ENCODE measurements at places on chromosomes 7 and 10. TPM values are rescaled to one million over a fixed set of nuclear protein-coding genes. Genes with fewer than 3 reads are reported as not detected.

Gene EPHB6
- 0.02 TPM for total RNA-seq

Gene DNAJB9
- 24.0 TPM for total RNA-seq

Gene ECHDC3
- total RNA-seq, result not detected

- no peak for DNase-seq
Measured at GRCh38 chr7:74573512-74573911, 84.0 kb upstream of the GTF2I start.

DNA sequence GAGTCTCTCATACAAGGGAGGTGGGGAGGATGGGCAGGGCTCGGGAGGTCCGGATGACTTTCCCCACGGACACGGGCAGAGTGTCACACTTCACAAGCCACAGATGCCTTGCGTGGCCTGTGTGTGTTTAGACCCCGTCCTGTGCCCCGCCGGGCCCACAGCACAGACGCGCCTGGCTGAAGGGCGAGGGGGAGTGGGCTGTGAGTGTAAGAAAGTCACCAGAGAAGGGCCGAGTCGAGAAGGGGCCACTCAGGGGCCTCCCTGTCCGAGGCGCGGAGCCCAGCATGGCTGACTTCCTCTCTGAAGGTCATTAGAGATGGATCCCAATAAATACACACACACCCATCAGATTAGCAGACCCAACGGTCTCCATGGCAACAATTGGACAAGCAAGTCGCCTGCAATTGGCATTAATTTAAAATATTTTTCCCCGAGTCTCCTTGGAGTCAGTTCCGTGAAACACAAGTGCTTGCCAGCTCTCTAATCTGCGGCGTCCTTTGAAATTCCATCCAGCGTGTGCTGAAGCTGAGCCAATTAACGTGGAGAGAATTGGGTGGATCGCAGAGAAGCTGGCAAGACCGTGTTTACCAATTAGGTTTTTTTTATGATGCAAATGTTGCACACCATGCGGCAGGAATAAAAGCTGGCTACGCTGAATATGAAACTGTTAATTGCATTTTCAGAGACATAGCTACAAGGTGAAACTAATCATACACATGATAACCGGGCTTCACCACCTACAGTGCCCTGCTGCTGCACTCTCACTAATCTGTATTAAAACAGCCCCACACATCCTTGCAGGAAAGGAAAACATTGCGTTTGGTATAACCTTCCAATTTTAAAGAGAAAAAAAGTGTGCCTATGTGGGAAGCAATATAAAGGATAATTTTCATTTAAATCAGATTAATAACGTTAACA, 571.2 kb downstream of the PTPRN2 start:
- DNase-seq, result peak; percentile 15

DNA sequence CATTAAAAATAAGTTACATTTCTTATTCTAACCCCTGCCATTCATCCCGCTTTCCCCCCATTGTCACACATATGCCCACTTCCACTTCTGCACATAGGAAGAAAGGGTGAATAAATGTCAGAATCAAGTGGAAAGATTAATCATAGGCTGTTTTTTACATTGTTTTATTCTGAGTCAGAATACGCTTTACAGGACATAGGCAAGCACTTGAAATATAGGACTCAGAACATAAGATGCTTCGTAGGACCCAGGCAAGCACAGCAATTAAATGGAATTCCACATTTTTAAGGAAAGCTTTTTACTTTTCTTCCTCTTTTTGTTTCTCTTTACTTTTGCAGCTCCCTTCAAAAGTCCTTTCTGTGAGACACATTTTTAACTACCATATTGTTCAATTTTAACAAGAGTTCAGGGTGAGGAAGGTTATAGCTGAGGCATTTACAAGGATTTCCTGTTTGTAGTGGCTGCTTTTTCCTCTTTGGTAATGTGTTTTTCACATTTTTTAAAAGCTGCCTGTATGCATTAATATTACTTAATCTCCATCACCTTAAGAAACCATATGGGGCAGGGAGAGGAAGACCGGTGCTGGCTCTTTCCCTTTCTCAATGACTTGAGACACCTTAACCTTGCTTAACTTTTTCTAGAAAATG, 130.0 kb downstream of the TES start:
- peak; percentile 54 for DNase-seq

- DNase-seq, result no peak
Measured at GRCh38 chr10:4260483-4261124, 475.6 kb upstream of the KLF6 start.

DNA sequence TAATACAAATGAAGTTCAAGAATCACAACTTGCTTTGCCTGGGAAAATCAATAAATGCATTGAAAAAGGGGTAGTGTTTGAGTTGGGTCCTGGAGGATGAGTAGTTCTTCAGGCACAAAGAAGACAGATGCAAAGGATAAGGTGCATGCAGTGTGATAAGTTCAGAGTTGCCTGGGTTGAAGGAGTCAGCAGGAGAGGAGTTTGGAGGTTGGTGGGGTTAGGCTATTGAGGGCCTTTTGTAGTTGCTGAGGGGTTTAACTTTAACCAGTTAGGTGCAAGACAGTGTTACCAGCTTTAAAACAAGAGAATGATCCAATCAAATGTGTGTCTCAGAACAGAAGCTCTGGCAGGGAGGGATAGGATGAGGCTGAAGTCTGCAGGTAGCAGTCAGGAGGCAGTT, 44.3 kb upstream of the GLCCI1 start:
- DNase-seq, result no peak

- DNase-seq, result no peak
Measured at GRCh38 chr7:121755286-121755685, 117.7 kb upstream of the PTPRZ1 start.

GRCh38 chr7:156898938-156899337, 6.0 kb upstream of the LMBR1 start:
- peak; percentile 30 for DNase-seq

DNA sequence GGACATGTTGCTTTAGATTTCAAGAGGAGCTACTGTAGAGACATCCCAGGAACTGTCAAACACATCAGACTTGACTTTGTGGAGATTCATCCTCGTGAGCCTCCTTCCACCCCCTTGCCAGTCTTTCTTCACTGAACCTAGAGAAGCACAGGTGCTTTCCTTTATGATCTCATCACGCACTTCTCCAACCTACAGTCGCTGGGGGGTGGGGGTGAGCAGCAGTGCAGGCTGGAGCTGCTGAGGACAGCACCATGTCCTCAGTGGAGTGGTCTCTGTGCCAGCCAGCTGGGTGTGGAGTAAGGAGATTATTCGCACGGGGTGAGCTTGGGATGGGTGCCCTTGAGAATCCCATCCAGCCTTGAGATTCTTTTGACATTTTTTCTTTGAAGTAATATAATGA, 88.1 kb downstream of the VOPP1 start:
- no peak for DNase-seq

- DNase-seq, result no peak
Measured at GRCh38 chr10:112330607-112331160, 43.2 kb upstream of the ACSL5 start.

GRCh38 chr10:95798096-95798855, 42.3 kb downstream of the ENTPD1 start:
- no peak for DNase-seq

- no peak for DNase-seq
Measured at GRCh38 chr10:127735723-127736221, 1.2 kb upstream of the FOXI2 start.

GRCh38 chr10:88045096-88045495, 181.7 kb downstream of the PTEN start:
- no peak for DNase-seq

DNA sequence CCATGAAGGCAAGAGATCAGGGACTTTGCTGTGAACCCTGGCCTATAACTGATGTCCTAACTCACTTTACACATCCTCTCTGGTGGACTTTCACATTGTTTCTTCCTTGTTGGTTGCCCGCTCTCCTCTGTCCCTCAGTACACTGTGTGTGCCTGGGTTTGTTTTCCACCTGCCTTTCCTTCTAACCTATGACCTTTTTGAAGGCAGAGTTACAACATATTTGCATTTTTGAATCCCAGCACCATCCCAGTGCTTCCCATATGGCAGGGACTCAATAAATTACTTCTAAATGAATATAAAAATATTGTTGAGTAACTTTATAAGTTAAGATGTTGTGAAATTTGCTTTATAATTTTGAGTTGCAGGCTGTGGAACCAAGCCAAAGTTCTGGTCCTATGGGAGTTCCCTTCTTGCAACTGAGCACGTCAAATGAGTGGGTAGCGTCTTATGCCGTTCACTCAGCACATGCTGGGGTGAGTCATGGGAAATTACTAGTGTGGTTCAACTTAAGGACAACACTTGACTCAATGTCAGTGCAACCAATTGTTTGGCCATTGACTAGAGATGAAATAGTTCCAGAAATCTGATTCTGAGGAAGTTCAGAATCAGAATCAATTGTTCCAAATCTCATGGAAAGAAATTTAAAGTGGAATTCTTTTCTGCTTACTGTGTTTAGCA, 250.9 kb downstream of the TWIST1 start:
- peak; percentile 97 for DNase-seq

- no peak for DNase-seq
Measured at GRCh38 chr7:48049850-48050249, 14.5 kb downstream of the C7orf57 start.

- no peak for DNase-seq
Measured at GRCh38 chr10:7824251-7824650, 5.9 kb downstream of the TAF3 start.

DNA sequence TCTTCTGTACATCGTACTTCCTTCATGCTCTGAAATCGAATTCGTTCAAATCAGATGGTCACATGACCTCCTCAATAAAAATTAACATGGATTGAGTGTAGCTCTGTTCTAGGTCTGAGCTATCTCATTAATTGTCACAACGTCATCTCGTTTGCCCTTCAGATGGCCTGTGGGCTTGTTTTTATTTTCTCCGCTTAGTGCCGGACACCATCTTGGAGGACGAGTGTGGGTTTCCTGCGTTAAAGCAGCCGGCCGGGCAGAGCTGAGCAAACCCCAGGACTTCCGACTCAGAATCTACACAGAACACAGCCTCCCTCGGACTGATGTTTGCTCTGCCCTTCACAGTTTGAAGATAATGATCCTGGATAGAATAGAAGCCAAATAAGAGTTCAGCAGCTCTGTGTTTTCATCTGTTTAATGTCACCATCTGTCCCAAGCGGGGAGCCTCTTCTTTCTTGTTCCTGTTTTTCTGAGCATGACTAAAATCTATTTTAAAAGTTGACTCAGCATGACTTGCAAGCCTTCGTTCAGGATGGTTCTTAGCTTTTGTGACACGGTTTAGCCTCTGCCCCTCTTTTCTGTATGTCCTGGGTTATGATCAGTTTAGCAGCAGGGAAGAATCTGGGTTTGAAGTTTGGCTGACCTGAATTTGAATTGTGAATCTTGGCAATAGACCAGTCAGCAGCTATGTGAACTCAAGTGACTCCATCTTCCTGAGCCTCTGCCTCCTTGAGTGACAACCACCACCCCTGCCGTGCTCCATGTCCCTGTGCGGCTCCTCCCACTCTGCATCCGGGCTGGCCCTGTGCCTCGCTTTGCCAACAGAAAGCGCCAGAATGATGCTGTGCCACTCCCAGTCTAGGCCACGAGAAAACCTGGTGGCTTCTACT, 30.6 kb upstream of the GALNTL5 start:
- no peak for DNase-seq

- DNase-seq, result peak; percentile 99
Measured at GRCh38 chr7:22858640-22859561, 36.3 kb upstream of the TOMM7 start.
